Right lung (tissue), 10 donors: ENCODE measurements at places on chromosomes 4 and X. TPM values are rescaled to one million over a fixed set of nuclear protein-coding genes. Genes with fewer than 3 reads are reported as not detected.

- no peak for DNase-seq
Observed at GRCh38 chr4:122873821-122874593, 47.4 kb downstream of the FGF2 start.

DNA sequence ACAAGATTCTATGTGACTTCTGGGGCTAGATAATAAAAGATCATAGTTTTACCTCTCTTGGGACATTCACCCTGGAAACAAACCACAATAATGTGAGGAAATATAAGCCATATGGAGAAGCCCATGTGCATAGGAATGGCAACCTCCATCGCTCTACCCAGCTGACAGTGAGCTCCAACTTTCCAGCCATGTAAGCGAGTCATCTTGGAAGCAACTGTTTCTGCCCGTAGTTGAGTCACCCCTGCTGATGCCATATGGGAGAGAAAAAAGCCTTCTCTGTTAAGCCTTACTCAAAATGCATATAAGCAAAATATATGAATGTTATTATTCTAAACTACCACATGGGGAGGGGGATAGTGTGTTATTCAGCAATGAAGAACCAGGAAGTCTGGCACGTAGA is 31.4 kb upstream of the RELL1 start:
- no peak for DNase-seq

DNA sequence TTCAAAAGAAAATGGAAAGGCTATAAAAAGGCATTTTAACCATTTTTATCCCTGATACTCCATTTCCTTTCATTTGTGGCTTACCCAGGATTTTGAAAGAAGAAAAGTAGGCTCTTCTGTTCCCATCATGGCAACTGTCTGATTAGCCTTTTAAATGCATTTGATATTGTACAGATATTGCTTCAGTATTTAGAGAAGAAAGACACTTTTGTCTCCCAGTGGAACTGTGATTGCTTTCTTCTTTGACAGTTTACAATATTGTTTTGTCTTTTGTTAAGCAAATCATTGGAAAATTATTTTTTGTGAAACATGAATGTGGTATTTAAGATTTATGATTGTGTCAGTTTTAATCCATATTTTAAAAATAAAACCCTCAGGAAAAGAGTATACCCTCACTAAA is 297.4 kb upstream of the TACR3 start:
- no peak for DNase-seq

DNA sequence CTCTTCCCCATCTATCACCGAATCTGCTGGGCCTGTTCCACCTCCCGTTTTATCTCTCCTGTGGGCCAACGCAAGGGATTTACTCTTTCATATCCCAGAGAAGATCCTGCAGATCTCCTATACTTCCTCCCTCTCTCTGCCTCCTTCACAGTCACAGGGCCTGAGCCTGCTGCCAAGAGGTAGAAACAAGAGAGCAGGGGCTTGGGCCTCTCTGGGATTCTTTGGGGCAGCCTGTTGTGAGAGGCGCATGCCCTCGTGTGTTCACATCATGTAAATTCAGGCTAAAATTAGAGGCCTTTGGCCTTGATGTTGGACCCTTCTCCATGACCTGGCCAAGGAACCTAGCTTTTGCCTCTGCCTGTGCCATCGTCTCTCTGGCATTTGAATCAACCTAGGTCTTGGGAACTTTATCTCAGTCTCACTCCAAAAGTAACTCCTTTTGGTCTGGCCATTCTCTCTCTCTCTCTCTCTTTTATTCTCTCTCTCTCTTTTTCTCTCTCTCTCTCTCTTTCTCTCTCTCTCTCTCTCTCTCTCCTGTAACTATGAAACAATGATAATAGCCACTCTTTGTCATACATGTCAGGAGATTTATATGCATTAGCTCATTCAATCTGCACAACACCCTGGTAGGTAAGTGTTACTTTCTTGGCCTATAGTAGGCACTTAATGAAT is 20.0 kb upstream of the EFNB1 start:
- no peak for DNase-seq

BANK1 gene
- polyA plus RNA-seq: 2.5 TPM

AMTN gene
- 0.58 TPM for polyA plus RNA-seq

RNF150 gene
- 14.1 TPM for polyA plus RNA-seq

- no peak for DNase-seq
Observed at GRCh38 chrX:48068096-48068887, 3.1 kb downstream of the ZNF630 start.

DNA sequence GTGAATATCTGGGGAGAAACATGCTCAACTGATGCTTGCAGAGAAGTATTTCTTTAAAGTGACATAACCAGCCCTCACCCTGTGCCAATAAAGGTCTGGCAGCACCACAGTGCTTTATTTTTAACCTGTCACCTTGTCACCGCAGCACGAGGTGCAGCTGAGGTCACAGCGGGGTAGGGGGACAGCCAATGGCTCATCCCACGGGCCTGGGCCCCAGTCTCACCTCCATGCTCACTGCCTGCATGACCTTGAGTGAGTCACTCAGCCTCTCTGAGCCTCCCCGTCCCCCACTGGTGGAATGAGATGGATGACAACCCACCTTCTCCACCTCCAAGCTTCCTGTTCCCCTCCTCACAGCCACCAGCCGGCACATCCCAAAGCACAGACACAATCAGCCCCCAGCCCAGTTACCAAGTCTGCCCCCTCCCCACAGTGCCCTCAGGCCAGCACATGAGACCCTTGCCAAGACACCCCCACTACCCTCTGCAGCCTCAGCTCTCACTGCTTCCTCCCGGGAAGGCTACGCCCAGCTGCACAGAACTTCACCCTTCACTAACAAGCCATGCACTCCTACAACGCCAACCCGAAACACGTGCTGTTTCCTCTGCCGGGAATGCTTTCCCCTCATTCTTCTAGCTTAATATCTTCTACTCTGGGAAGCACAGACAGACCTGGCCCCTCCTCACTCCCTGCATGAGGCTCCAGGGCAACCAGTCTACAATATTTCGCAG is 24.9 kb upstream of the MAN2B2 start:
- DNase-seq: no peak

GRCh38 chr4:17326756-17327155 is 185.1 kb downstream of the QDPR start:
- no peak for DNase-seq

DNA sequence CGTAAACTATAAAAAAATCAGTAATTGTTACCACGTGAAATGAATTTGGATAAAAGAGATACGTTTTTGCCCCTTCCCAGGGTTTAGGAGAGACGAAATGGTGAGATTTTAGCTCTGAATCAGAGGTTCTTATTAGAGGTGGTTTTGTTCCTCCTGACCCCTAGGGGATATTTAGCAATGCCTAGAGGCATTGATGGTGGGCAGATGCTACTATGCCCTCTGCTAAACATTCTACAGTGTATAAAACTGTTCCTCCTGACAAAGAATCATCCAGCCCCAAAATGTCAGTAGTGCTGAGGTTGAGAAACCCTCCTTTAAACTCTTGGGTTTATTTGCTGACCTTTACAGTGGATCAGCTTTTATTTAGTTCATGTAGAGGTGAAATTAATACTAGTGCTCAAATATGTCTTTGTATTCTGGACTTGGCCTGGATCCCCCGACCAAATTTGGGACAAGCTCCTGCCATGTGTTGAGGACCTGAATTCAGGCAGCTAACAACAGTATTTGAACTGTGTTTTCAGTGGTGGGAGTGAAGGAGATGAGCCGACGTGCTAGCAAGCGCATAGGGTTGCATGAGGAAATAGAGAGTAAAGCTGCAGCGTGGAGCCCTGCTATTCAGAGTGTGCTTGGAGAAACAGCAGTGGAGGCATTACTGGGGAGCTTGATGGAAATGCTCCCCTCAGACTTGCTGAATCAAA is 126.1 kb downstream of the PTTG2 start:
- DNase-seq: no peak

SYNPO2 gene
- 4.3 TPM for polyA plus RNA-seq

- no peak for DNase-seq
Observed at GRCh38 chrX:103864149-103864548, 32.1 kb upstream of the RAB9B start.

SRPX2 gene
- 30.6 TPM for polyA plus RNA-seq

USP17L17 gene
- not detected for polyA plus RNA-seq

GRCh38 chr4:67366311-67366861 is 178.9 kb downstream of the CENPC start:
- no peak for DNase-seq

DNA sequence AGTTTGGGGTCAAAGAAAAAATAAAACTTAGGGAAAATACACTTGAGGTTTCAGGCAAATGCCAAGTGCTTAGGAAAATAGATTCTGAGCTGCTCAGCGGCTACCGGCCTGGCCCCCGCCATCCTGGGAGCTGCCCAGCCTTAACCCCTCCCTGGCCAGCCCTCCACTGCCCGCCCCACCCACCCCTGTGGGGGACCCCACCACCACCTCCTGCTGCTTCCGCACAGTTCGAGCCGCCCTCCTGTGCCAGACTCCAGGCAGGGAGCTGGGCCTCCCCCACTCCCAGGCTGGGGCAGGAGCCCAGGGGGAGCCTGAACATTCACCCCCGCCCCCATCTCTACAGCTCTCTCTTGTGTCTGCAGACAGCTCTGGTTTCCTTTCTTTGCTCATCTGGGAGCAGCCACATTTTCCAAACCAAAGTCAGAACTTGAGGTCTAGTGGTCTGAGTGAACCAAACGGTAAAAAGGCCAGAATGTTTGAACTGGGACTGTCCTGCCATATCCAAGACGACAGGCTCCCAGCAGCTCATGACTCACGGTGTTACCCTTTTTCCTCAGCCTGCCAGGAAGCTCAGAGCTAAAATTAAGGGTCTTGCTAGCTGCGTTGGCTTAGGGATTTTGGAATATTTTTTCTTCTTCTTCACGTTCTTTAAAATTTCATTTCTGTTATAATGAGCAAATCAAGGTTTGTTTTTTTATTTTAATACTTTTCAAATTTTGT is 4.7 kb upstream of the FGFR3 start:
- no peak for DNase-seq

DNA sequence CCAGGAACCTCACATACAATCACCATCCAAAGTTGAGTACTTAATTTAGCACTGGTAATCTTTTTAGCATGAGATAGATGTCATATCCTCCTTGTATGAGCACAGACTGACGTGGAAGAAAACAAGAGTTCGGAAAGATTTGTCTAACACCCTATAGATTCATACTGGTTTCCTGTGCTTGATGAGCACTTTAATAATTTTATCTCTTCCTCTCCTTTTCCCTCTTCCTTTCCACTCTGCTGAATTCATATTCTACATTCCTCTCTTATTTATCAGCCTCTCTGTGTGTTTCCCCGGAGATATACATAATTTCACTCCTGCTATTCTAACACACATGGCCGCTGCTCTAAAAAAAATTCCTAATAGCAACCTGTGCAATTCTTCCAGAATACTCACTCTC is 273.9 kb downstream of the AFF2 start:
- DNase-seq: no peak

DNA sequence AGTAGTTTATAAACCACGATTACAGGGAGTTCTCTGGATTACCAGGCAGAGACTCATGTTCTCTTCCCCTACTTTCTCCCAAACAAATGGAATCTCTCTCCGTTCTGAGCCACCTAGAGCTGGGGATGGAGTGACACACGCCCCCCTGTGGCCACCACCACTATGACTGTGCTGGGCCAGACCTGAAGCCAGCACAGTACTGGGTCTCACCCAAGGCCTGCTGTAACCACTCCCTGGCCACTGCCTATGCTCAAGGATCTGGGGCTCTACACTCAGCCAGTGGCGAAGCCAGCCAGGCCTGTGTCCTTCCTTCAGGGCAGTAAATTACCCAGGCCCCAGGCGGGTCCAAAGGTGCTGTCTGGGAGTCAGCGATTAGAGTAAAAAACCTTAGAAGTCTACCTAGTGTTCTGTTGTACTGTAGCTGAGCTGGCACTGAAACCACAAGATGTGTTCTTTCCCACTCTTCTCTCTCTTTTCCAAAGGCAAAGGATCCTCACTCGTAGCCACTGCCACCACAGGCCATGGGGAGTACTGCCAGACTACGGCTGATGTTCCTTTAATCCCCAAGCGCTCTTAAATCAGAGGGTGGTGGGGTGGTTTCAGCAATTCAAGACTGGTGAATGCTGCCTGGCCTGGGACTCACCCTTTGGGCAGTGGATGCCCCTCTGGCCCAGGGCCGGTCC is 412.2 kb upstream of the ARX start:
- DNase-seq: no peak

PCSK1N gene
- polyA plus RNA-seq: 3.6 TPM

DNA sequence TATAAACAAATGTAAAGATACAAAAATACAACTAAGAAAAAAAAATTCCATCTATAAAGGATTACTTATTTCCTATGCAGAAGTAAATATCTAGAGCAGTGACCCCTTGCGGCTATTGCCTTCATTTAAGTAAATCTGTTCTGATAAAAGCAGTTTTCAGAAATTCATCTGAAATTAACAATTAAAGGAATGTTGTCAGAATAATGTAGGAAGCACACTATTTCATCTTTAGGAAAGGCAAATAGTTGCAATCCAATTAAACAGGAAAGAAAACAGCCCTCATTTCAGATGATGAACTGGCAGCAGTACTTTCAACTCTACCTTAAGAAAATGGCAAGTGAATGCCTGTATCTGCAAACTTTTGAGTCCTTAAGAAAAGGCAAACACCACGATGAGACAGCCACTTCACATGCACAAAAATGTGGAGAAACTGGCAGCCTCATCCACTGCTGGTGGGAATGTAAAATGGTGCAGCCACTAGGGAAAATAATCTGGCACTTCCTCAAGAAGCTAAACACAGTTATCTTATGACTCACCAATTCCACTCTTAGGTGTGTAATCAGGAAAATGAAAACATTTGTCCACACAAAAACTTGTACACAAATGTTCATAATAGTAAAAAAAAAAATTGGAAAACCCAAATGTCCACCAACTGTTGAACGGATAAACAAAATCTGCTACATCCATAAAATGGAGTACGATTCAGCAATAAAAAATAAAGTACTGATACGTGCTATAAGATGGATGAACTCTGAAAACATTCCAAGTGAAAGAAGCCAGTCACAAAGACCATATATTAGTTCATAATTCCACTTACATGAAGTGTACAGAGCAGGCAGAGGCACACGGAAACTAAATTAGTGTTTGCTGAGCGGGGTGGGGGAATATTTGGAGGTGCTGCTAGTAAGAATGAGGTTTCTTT is 2.0 kb upstream of the THAP9 start:
- DNase-seq: no peak

TRIML1 gene
- not detected for polyA plus RNA-seq

TSPAN6 gene
- 86.6 TPM for polyA plus RNA-seq

DNA sequence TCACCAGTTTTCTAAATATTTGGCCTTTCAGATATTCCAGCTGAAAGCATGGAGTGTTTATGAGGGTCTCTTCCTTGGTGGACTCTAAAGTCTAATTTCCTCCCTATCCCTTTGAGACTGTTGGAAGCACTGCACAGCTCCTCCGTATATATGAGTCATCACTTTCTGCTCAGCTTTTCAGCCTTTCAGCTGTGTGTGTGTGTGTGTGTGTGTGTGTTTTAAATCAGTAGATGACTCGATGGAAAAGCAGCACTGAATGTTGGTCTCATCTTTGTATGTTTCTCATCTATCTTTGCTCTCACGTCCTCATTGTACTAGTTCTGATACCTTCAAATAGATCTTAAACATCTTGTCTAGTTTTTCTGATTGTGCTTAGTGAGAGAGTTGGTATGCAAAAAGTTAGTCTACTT is 81.6 kb downstream of the ZFX start:
- no peak for DNase-seq

DNA sequence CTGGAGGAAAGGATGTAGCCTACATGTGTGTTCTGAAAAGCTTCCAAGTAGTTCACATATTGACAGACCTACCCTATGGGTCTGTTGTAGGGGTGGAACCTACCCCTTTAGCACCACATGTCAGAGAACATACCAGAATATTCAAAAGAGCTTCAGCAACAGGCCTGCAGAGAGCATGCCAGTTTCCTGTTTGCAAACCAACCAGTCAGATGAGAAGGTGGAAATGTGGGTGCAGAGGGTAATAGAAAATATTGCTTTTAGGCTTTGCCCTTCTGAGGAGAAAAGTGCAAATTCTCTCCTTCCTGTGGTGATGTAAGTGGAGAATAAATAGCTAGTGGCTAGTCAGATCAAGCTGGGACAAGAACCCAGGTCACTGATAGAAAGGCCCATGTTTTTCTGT is 16.4 kb downstream of the INTS6L start:
- DNase-seq: no peak
